ENCODE measurements at places on chromosomes 1 and 21.

DNA sequence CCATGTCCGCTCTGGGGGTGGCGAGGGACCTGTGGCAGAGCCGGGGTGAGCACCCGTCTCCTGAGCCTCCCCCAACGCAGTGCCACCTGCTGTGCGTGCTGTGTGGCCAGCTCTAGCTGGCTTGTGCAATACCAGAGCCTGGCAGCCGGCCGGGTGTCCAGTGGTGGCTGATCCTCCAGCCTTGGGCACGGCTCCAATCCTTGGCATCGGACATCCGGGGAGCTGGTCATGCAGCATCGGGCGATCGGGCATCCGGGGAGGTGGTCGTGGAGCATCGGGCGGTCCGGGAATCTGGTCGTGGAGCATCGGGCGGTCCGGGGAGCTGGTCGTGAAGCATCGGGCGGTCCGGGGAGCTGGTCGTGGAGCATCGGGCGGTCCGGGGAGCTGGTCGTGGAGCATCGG lies 8.1 kb downstream of the SLX9 start:
- no peak for DNase-seq

DNA sequence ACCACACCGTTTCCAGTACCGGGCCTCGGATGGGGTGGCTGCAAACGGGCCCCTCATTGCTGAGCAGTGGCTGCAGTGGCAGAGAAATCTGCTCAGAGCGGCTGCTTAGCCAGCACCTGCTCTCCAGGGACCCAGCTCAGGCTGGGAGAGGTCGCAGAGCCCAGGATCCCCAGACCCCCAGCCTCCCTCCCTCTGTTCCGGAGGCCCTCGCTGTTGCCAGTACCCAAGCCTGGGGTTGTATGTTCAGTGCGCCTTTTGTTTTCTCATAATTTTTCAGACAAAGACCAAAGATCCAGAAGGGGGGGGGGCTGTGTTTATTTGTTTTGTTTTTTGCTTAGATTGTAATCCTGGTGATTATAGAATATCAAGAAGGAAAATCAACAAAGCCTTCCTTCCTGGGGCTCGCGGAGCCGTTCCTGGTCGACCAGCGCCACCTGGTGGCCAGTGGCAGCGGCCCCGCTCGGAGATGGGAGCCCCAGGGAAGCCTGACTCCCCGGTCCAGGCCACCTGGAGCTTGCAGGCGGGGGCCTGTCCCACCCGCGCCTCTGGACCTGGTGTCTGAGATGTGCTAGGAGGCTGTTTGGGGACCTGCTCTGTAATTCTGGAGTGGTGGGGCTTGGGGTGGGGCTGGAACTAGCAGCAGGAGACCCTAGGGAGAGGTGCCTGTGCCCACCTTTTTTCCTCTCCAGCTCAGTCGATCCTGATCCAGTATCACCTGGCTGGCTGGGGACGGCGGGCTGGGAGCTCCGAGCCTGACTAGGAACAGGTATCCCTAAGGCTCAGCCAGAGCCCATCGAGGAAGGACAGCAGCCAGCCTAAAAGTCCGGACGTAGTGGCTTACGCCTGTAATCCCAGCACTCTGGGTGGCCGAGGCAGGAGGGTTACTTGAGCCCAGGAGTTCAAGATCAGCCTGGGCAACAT lies 123.9 kb upstream of the VAMP3 start:
- peak; percentile 80 for DNase-seq

DNA sequence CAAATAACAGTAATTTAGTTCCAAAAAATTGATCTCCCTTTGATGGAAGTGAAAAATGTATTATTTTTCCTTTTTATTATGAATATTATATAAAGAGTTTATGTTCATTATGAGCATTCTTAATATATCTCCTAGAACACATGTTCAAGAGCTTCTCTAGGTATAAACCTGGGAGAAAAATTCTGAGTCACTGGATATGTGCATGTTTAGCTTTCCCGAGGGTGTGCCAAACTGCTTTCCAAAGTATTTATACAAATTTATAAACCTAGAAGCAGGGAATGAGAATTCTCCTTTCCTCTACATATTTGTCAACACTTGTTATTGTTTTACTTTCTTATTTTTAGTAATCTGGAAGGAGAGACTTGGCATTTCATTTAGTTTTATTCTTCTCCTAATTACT lies 25.0 kb downstream of the XCL2 start:
- DNase-seq = no peak

DNA sequence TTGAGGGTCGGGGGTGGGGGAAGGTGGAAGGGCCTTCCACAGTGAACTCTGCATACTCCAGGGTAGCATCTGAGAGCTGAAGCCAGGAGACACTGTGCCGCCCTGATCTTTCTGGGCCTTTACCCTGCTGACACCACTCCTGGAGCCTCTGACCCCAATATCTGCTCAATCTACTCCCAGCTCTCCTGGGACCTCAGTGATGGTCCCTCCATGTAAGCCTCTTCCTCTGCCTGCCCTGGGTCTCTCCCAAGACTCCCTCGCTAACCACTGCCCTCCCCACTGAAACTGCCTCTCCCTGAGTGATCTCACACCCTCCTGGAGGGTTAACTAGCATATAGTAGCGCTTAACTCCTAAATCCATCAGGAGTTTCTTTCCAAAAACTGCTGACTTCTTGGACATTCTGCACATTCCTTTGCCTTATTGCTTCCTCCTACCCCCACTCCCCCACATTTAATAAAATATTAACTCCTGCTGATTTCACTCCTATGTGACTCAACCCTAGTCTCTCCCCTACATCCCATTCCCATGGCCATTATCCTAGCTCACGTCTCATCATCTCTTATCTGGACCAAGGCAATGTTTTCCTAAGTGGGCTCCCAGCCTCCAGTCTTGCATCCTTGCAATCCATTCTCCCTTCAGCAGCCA lies 145.6 kb downstream of the HMGB4 start:
- no peak for DNase-seq

GRCh38 chr1:165874643-165875042 lies 47.2 kb downstream of the UCK2 start:
- no peak for DNase-seq

- no peak for DNase-seq
Measured at GRCh38 chr1:168783458-168784210, 54.6 kb upstream of the DPT start.

GRCh38 chr1:93771843-93772242 lies 90.2 kb upstream of the BCAR3 start:
- no peak for DNase-seq

- no peak for DNase-seq
Measured at GRCh38 chr1:205204552-205204951, 7.0 kb downstream of the DSTYK start.

DNA sequence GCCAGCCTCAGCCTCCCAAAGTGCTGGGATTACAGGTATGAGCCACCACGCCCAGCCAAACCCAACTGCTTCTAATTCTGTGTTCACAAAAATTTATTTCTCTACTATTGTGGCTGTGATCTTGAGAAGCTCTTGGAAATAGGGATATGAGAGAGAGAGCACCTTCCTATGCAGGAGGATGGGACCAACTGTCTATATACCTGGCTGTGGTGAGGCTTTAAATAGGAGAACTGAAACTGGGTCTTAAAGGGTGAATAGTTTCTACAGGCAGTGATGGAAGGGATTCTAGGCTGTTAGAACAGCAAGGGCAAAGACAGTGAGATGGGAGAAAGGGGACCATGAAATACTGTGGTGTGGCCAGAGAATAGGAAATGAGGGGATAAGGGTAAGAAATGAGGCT lies 8.3 kb upstream of the PTCH2 start:
- DNase-seq = no peak

- DNase-seq = no peak
Measured at GRCh38 chr1:152759453-152760173, 1.8 kb downstream of the KPRP start.

GRCh38 chr1:94239796-94240195 lies 2.4 kb upstream of the ARHGAP29 start:
- DNase-seq = no peak

DNA sequence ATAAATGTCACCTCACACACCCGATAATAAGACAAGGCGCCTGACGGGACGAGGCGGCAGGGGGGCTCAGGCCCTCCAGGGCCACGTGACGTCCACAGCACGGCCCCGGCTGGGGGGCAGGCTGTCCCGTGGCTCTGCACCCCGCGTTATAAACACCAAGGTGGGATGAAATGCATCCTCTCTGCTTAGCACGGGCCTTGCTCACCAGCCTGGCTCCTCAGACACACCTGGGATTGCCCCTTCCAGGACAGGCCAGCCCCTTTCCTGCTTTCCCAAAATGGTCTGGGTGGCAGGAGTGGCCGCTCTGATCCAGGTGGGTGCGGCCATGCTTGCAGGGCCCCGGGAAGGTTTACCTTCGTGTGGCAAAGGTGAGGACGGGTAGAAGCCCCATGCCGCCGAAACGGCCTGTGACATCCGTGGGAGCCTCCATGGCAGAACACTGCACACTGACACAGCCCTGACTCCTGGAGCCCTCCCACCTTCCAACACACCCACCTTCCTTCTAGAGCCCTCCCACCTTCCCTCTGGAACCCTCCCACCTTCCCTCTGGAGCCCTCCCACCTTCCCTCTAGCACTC lies 35.9 kb downstream of the SLC19A1 start:
- no peak for DNase-seq

DNA sequence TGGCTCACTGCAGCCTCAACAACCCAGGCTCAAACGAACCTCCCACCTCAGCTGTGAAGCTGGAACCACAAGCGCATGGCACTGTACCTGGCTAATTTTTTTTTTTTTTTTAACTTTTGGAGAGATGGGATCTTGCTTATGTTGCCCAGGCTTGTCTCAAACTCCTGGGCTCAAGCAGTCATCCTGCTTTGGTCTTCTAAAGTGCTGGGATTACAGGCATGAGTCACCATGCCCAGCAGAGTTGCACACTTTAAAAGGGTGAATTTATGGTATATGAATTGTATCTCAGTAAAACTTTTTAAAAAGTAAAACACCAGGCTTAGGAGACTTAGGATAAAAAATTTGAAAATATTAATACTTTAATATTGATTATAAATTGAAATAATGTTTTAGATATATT lies 99.1 kb downstream of the CLEC20A start:
- DNase-seq = no peak

DNA sequence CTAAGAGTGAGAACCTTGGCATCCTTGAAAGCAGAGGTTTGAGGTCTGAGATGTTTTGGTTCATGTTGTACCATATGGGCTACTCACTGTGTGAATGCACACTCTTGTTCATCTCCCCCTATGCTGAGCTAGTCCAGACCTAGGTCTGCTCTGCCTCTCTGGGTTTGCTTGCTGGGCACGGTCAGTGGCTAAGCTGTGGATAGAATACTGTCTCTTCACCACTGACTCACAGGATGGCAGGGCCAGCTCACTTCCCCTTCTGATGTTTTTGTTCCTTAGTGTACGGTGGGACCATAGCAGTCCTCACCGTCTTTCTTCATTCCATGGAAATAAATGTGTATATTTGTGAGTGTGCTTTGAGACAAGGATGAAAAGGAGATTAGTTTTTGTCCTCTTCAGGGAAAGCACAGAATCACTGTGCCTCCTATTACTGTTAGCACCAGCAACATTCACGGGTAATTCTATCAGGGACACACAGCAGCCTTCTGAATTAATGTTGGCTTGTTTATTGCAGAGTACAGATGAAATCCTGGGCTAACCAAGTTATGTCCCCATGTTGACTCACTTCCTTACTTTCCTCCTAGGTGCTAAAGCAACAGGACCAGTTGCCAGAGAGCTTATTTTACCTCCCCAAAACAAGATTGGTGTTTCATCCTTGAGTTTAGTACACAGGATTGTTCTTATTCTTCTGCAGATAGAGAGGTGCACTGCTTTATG lies 56.9 kb upstream of the IVNS1ABP start:
- DNase-seq = no peak

GRCh38 chr1:162639718-162640117 lies 7.5 kb downstream of the DDR2 start:
- no peak for DNase-seq

DNA sequence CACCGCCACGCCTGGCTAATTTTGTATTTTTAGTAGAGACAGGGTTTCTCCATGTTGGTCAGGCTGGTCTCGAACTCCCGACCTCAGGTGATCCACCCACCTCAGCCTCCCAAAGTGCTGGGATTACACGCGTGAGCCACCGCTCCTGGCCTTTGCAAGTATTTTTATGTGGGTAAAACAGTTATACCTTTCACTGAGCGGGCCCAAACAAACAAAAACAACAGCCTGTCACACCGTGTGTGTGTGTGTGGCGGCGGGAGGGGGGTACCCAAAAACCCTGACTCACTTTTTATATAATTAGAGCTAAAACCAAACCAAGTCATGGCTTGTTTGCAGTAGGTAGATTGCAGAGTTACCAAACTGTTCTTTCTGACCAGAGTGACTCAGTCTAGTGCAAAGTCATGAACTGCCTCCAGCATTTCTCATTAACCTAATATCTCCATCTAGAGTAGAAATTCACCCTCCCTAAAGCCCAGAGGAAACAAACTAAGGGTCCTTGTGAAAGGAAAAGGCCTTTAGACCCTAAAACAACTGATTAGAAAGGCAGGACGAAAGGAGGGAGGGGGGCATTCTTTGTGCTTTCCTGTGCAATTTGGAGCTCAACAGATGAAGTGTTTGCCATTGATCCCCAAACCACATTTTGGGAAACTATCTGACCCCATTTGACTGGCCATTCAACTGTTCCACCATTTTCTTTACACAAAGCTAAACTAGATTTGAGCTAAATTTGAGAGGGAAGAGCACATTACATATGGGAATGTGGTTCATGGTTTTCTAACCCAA lies 181.0 kb downstream of the DHRS3 start:
- no peak for DNase-seq

GRCh38 chr1:170807432-170807831 lies 127.9 kb upstream of the MROH9 start:
- DNase-seq = no peak

DNA sequence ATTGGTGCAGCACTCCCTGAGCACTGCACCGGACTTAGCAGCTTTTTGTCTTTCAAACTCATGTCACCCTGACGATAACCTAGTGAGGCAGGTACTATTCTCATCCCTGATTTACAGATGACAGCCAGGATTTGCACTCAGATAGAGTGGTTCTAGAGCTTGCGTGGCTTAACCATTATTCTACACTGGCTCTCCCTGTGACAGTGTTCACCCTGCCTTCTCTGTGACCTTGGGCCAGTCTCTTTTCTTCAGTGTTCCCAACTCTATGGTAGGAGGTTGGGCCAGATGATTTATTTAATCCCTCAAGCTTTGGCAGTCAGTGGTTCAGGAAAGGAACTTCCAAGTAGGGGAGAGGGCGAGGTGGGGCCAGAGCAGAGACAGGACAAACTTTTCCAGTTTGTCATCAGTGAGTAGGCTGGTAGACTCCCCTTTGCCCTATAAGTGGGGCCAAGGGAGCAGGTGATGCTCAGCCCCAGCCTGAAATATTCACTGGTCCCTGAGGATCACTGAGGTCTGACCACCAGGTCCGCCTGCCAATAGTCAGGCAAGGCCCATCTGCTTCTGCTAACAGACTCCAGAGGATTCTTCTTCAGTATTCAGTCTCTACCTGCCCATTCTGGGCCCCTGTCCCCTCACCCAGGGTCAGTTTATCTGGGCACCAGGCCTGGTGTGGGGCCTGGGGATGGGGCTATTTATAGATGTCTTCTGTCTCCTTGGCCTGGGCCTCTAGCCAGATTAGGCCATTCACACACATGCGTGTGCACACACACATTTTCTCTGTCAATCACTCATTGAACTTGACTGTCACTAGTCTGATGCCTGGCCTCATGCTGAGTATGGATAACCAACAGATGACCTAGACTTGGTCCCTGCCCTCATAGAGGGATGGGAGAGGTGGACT lies 8.8 kb upstream of the FABP3 start:
- DNase-seq = no peak

GRCh38 chr1:204213668-204214662 lies at the start of gene GOLT1A:
Gene GOLT1A, minus strand, starts transcription at chr1:204213988. Its CDS starts 82 bp downstream, at chr1:204213906.
- DNase-seq = peak; percentile 63
